ENCODE measurements at places on chromosomes 11 and 22.

DNA sequence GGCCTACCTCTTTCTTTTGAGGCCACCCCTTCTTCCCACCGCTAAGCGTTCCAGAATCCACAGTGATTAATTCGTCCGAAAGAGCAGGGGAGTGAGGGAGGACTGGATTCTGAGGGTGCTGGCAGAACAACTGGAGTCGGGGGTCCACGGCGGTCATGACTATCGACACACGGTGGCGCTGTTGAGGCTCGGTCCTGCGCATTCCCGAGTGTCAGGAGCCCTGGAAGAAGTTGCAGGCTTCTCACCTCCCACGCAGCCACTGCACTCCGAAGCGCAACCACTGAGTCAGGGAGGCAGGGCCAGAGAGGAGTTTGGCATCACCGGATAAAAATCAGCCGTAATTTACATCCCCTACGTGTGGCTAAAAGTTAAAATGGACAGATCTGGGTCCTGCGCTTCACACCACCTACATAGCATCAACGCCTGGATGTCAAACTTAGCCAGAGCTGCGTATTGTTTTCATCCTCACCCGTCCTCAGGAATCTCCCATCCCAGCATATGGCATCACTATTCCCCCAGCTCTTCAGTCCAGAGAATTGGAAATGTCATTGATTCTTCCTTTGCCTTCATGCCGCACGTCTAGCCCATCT, 10.7 kb upstream of the CTSF start:
- DNase-seq: peak; percentile 75

DNA sequence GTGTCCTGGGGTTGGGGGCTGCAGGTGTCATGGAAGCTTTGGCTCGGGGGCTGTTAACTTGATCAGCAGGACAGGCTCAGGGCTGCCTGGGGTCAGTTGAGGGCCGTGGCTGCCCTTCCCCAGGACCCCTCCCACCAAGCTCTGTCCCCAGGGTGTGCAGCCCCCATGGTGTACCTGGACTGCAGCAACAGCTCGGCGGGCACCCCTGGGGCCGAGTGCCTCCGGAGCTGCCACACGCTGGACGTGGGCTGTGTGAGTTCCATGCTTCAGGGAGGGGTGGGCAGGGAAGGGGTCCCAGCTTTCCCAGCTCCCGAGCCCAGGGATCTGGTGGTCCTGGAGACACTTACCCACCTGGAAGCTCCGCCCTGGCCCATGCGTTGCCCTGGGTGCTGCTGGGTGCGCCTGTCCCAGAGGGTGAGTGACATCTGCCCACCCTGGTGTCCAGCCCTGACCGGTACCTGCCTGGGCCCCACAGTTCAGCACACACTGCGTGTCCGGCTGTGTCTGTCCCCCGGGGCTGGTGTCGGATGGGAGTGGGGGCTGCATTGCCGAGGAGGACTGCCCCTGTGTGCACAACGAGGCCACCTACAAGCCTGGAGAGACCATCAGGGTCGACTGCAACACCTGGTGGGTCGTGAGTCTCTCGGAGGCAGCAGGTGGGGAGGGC, 11.3 kb downstream of the MUC5B start:
- no peak for DNase-seq

- no peak for DNase-seq
These were observed 153.9 kb upstream of the ZC3H12C start for GRCh38 chr11:109939166-109939810.

- DNase-seq: peak; percentile 54
These were observed 57.7 kb upstream of the DRD2 start for GRCh38 chr11:113532697-113533424.

- peak; percentile 99 for DNase-seq
These were observed at the start of gene MSANTD4 for GRCh38 chr11:106021967-106022794. Gene MSANTD4 (minus strand): TSS chr11:106022240. CDS start chr11:106010917, 11,323 bp downstream.

Data from CD4-positive, alpha-beta T cell treated with Interleukin-2 at 100 ng/mL for 4 hours (primary cell).